H1 (cell line): ENCODE measurements at places on chromosomes 11 and 22. TPM values are rescaled to one million over a fixed set of nuclear protein-coding genes. Genes with fewer than 3 reads are reported as not detected.

TEX12 gene
- not detected in 2 replicates for total RNA-seq

- peaks cover 3% of the 10 kb centered on the region for H3K4me1 ChIP-seq
- no peak for DNase-seq
- no peak overlapping the region for H3K27ac ChIP-seq
- no peaks in the 10 kb centered on the region for H3K36me3 ChIP-seq
Observed at GRCh38 chr11:34331736-34332135, 26.1 kb downstream of the ABTB2 start.

MPPED1 gene
- 0.37 TPM in 1 of 2 replicates, not detected in the other for total RNA-seq

GRCh38 chr11:37449146-37449545, 851.1 kb upstream of the RAG2 start:
- no peak overlapping the region for H3K27ac ChIP-seq
- no peaks in the 10 kb centered on the region for H3K36me3 ChIP-seq
- H3K27me3 ChIP-seq: no peaks in the 10 kb centered on the region
- no peak overlapping the region for H3K4me3 ChIP-seq
- no peak for DNase-seq

B3GAT3 gene
- total RNA-seq: 28.0 and 34.5 TPM in 2 replicates

MMP12 gene
- total RNA-seq: not detected in 2 replicates

KDM4D gene
- total RNA-seq: 1.4 and 1.5 TPM in 2 replicates

- no peak overlapping the region for H3K27ac ChIP-seq
- no peaks in the 10 kb centered on the region for H3K4me1 ChIP-seq
- no peak for DNase-seq
- H3K36me3 ChIP-seq: no peaks in the 10 kb centered on the region
Observed at GRCh38 chr11:75273411-75274391, 33.1 kb downstream of the TPBGL start.

GRCh38 chr22:32826537-32826936, 25.0 kb downstream of the TIMP3 start:
- H3K36me3 ChIP-seq: no peaks in the 10 kb centered on the region
- H3K4me1 ChIP-seq: peaks cover 9% of the 10 kb centered on the region
- no peaks in the 10 kb centered on the region for H3K27me3 ChIP-seq
- no peak for DNase-seq
- H3K27ac ChIP-seq: no peak overlapping the region

SIDT2 gene
- total RNA-seq: 14.6 and 18.5 TPM in 2 replicates

DNA sequence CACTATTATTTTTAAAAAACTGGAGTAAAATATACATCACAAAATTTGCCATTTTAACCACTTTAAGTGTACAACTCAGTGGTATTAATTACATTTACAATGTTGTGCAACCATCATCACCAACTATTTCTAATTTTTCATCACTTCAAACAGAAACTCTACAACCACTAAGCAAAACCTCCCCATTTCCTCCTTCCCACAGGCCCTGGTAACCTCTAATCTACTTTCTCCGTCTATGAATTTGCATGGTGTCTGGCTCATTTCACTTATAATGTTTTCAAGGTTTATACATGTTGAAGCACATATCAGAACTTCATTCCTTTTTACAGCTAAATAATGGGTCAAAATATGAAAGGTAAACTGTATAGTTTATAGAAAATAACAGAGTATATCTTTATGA, 24.4 kb downstream of the DDI1 start:
- H3K27me3 ChIP-seq: no peaks in the 10 kb centered on the region
- no peak for DNase-seq
- H3K4me3 ChIP-seq: no peak overlapping the region
- H3K27ac ChIP-seq: no peak overlapping the region

DNA sequence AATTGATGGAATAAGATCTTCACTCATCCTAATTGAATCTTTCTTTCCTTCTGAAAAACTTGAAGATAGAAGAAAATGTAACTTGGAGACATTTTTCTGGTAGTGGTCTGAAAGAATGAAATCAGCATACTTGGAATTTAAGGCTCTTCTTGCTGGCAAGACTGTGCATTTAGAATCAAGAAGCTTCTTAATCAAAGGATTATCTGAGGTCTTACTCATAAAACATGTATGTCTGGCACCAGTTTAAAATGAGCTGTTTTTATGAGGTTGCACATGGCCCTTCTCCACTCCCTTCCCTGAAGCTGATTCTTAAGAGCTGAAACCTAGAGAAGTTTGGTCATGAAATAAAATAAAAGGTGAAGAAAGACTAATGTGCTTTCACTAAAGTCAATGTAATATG, 77.3 kb downstream of the ARHGEF12 start:
- H3K36me3 ChIP-seq: no peaks in the 10 kb centered on the region
- no peaks in the 10 kb centered on the region for H3K27me3 ChIP-seq
- DNase-seq: no peak
- no peak overlapping the region for H3K27ac ChIP-seq

- no peak overlapping the region for H3K27ac ChIP-seq
- no peak overlapping the region for H3K4me3 ChIP-seq
- no peak for DNase-seq
- H3K4me1 ChIP-seq: no peaks in the 10 kb centered on the region
- no peaks in the 10 kb centered on the region for H3K27me3 ChIP-seq
- H3K36me3 ChIP-seq: no peaks in the 10 kb centered on the region
Observed at GRCh38 chr11:112605093-112605666, 344.5 kb upstream of the PLET1 start.

- H3K27me3 ChIP-seq: no peaks in the 10 kb centered on the region
- no peak overlapping the region for H3K27ac ChIP-seq
- no peak overlapping the region for H3K4me3 ChIP-seq
- DNase-seq: no peak
- H3K4me1 ChIP-seq: peaks cover 3% of the 10 kb centered on the region; the same call in 1 of the 2 replicates
Observed at GRCh38 chr22:45784357-45785277, 113.0 kb downstream of the ATXN10 start.

GRCh38 chr11:104534278-104534677, 364.0 kb downstream of the CASP12 start:
- H3K27me3 ChIP-seq: no peaks in the 10 kb centered on the region
- H3K36me3 ChIP-seq: no peaks in the 10 kb centered on the region
- no peak for DNase-seq
- H3K27ac ChIP-seq: no peak overlapping the region
- no peak overlapping the region for H3K4me3 ChIP-seq

VSIG2 gene
- total RNA-seq: not detected in 2 replicates

DNA sequence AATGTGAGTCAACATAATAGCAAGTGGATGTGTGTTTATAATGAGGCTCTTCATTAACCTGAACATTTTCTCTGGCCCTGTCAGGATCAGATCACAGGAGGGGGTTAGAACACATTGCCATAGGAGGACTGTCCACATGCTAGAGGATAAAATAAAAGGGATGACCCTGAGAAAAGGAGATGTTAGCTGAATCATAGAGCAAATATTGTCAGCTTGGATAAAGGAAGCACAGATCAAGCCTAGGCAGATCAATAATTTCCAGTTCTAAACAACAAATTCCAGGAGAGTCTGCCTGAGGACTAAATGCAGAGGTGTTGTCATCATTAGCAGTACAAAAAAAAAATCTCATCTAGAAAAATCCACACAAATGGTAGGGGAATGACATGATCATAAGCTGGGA, 337.9 kb downstream of the LRRC4C start:
- H3K4me1 ChIP-seq: peaks cover 6% of the 10 kb centered on the region
- no peaks in the 10 kb centered on the region for H3K27me3 ChIP-seq
- no peak overlapping the region for H3K4me3 ChIP-seq
- H3K36me3 ChIP-seq: no peaks in the 10 kb centered on the region
- no peak for DNase-seq

GRCh38 chr11:18282626-18283025, 16.6 kb downstream of the SAA1 start:
- peaks cover 8% of the 10 kb centered on the region for H3K36me3 ChIP-seq
- H3K27me3 ChIP-seq: no peaks in the 10 kb centered on the region
- no peak overlapping the region for H3K27ac ChIP-seq
- H3K4me3 ChIP-seq: no peak overlapping the region

UBQLNL gene
- not detected in 2 replicates for total RNA-seq

DNA sequence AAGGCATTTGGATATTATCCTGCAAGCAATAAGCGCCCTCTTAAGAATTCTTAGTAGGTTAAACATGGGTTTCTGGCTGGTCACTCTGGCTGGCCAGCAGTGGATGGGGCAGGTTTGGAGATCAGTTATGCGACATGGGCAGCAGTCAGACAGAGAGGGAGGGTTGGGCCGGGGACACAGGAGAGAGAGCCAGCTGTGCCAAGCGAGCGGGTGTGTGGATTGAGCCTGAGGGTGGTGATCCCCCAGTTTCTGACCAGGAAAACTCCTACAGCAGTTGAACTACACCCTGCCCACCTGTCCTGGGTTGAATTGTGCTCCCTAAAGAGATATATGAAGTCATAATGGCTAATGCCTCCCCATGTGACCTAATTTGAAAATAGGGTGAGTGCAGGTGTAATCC, 671.2 kb downstream of the TBC1D22A start:
- no peak overlapping the region for H3K4me3 ChIP-seq
- H3K36me3 ChIP-seq: no peaks in the 10 kb centered on the region
- H3K27me3 ChIP-seq: no peaks in the 10 kb centered on the region
- DNase-seq: no peak
- no peak overlapping the region for H3K27ac ChIP-seq

HTR3B gene
- not detected in 2 replicates for total RNA-seq

DNA sequence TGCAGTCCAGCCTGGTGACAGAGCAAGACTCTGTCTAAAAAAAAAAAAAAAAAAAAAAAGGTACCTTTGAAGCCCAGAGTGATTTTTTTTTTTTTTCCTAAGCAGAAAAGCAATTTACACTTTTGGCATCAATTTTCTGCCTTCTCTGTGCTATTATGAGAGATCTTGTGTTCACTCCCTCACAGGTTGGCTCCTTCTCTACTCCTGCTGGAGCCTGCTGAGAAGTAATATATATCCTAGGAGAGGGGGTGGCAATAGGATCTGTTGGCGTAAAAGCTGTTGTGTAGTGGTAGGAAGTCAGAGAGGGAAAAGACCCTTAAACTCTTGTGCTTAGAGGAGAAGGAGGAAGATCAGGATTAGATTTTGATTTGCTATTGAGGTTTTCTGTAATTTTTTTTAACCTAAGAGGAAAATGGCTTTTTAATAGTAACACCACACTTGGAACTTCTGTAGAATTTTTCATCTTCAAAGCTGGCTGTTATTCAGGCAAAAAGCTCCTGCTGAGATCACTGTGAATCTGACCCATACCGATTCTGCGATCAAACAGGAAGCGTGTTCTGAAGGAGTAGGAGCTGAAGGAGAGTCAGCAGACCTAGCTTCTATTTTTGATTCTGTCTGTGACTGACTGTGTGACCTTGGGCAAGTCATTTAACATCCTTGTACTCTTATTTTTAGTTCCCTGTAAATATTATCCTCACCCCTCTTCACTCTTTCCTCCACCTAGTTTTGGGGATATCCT, 77.7 kb downstream of the TRIM44 start:
- H3K4me1 ChIP-seq: no peaks in the 10 kb centered on the region
- no peak for DNase-seq
- no peak overlapping the region for H3K4me3 ChIP-seq
- no peaks in the 10 kb centered on the region for H3K36me3 ChIP-seq
- H3K27me3 ChIP-seq: no peaks in the 10 kb centered on the region
- H3K27ac ChIP-seq: no peak overlapping the region

- no peaks in the 10 kb centered on the region for H3K27me3 ChIP-seq
- H3K36me3 ChIP-seq: no peaks in the 10 kb centered on the region
- no peak overlapping the region for H3K4me3 ChIP-seq
- H3K27ac ChIP-seq: no peak overlapping the region
Observed at GRCh38 chr11:88813233-88813915, 252.4 kb downstream of the GRM5 start.

DERL3 gene
- total RNA-seq: 8.7 and 9.9 TPM in 2 replicates

GGT5 gene
- total RNA-seq: not detected in 2 replicates

GRCh38 chr22:29128891-29129807, 56.3 kb downstream of the KREMEN1 start:
- no peak for DNase-seq
- H3K4me3 ChIP-seq: no peak overlapping the region
- no peaks in the 10 kb centered on the region for H3K4me1 ChIP-seq

HBG2 gene
- not detected in 2 replicates for total RNA-seq

DNA sequence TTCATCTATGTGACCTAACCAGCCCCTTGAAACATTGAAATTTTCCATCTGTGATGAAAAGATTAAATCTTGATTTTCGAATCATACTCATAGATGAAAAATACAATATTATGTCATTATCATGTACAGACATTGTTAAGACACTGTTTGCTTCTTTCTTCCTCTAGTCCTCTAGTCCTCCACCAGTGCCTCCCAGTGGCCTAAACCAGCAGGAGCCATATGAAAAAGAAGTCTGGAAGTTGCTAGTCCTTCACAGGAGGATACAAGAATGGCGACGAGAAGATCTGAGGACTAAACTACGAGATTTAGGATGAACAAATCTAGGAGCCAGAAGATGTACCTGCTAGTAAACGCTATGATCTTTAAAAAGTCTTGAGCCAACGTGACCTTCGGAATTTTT, 134.1 kb downstream of the SLC17A6 start:
- H3K27me3 ChIP-seq: no peaks in the 10 kb centered on the region
- no peak for DNase-seq
- no peak overlapping the region for H3K4me3 ChIP-seq
- H3K27ac ChIP-seq: no peak overlapping the region
- H3K4me1 ChIP-seq: no peaks in the 10 kb centered on the region

SLC22A9 gene
- not detected in 2 replicates for total RNA-seq

DNA sequence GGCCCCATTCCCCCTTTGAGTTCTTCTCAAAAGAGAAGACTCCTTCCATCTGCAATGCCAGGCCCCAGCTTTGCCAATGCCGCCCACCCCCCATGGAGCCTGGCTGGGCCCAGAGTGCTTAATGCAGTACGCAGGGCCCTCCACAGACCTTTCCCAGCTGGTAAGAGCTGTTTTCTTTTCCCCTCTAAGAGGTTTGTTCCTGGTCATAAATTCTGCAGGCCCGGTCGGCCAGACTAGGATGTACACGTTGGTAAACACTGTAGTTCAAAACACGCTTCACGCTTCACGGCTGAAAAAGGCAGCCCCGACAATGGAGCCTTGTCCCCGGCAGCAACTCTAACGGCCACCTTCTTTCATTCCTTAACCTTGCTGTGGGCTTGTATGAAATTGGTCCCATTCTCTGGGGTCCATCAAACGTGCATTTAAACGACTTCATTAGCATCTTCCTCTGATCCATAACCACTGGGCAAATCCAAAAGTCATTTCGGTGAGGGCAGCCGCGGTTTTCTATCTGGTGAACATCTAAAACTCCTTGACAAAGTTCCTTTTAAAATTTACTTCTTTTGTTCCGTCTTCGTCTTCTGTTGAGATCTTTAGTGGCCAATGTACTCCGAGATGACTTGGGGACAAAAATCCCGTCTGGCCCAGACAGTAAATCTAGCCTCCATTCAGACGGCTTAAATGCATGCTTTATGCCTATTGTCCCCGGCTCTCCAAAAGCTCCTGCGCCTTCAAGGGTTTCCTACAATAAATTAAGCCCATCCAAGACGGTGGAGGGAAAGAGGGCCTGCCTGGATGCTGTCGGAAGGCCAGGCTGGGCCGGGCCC, 60.0 kb upstream of the MYEOV start:
- no peaks in the 10 kb centered on the region for H3K4me1 ChIP-seq
- H3K4me3 ChIP-seq: no peak overlapping the region
- DNase-seq: no peak
- no peaks in the 10 kb centered on the region for H3K27me3 ChIP-seq
- H3K27ac ChIP-seq: no peak overlapping the region

SELENOM gene
- total RNA-seq: 21.8 and 22.7 TPM in 2 replicates

- no peak overlapping the region for H3K27ac ChIP-seq
- no peaks in the 10 kb centered on the region for H3K4me1 ChIP-seq
- no peak overlapping the region for H3K4me3 ChIP-seq
- no peaks in the 10 kb centered on the region for H3K36me3 ChIP-seq
- no peaks in the 10 kb centered on the region for H3K27me3 ChIP-seq
Observed at GRCh38 chr11:80872116-80872728, 1431.4 kb upstream of the TENM4 start.

GRCh38 chr11:44726283-44727113, at the start of gene TSPAN18:
TSS of gene TSPAN18 (plus strand) at chr11:44726962. CDS start at chr11:44906417, 179,455 bp downstream.
- peaks cover 26% of the 10 kb centered on the region for H3K4me1 ChIP-seq
- no peak within 1 kb of the TSS for H3K27ac ChIP-seq
- no peaks in the 10 kb centered on the region for H3K36me3 ChIP-seq
- H3K4me3 ChIP-seq: peak within 1 kb of the TSS; percentile 84
